Gastrocnemius medialis (tissue), 4 donors: ENCODE measurements at places on chromosomes 2 and 18. TPM values are rescaled to one million over a fixed set of nuclear protein-coding genes. Genes with fewer than 3 reads are reported as not detected.

DNA sequence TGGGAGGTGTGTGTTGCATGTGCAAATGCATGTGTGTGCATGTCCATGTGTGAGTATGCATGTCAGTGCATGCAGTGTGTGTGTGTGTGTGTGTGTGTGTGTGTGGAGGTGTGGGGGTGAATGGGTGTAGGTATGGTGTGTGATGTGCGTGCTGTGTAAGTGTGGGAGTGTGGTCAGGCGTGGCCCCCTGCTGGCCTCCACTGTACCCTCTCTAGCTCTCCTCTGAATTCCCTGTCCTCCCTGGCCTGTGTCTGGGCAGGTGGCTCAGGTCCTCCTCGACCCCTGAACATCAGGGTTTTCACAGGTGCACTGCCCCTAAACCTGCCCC is 230.2 kb downstream of the CELF4 start:
- DNase-seq, result no peak

- no peak for DNase-seq
Observed at GRCh38 chr2:88499204-88499603, 46.7 kb upstream of the FOXI3 start.

Gene TSPYL6
- not detected for total RNA-seq

DNA sequence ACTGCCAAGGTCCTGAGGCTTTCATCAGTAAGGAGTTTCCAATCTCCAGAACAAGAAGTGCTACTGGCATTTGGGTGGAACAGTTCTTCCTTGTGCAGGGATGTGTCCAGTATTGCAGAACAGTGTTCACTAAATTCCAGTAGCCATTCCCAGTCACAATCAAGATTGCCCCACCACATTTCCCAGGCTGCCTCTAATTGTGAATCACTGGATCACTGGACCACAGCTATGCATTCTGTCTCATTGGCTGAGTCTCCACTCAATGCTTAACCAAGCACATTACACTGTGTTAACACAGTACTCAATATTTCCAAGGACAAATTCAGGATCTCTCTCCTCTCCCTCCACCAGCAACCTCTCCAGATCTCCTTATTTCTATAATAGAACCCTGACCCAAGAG is 160.2 kb upstream of the CCDC150 start:
- DNase-seq, result no peak

GRCh38 chr2:112046231-112046630 is 8.8 kb upstream of the TMEM87B start:
- no peak for DNase-seq

Gene HOXD13
- total RNA-seq, result not detected

DNA sequence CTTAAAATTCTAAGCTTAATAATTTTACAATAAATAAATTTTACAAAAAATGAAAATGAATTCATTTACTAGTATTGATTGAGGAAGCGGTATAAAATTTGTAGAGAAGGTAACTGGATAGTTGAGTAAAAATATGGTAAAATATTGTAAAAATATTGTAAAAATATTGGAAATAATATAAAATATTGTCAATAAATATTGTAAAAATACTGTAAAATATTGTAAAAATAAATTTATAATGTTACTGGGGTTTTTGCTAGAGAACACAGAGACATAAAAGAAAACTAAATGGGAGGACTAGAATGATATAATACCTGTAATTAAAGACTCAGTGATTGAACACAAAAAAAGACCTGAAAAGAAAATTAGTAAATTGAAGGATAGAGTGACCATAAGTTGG is 546.3 kb upstream of the NETO1 start:
- DNase-seq, result no peak

- DNase-seq, result no peak
Observed at GRCh38 chr2:96091141-96091710, 25.1 kb downstream of the ADRA2B start.

Gene GAL3ST2
- 1.6 TPM for total RNA-seq

GRCh38 chr2:146124741-146125140 is 1604.8 kb upstream of the ZEB2 start:
- DNase-seq, result no peak

Gene SOWAHC
- total RNA-seq, result 0.92 TPM

DNA sequence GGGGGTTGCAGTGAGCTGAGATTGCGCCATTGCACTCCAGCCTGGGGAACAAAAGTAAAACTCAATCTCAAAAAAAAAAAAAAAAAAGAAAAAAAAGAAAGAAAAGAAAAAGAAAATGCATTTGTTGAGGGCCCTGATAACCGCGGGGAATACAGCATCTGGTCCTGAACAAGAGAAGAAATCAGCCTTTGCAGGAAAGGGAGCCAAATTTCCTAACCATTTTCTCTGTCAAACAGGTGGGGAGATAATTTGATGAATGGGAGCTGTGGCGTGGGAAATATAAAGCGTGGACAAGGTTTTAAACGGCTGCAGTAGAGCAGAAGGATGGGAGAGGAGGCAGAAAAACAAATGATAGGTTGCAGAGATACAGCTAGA is 864 bp downstream of the E2F6 start:
- no peak for DNase-seq

DNA sequence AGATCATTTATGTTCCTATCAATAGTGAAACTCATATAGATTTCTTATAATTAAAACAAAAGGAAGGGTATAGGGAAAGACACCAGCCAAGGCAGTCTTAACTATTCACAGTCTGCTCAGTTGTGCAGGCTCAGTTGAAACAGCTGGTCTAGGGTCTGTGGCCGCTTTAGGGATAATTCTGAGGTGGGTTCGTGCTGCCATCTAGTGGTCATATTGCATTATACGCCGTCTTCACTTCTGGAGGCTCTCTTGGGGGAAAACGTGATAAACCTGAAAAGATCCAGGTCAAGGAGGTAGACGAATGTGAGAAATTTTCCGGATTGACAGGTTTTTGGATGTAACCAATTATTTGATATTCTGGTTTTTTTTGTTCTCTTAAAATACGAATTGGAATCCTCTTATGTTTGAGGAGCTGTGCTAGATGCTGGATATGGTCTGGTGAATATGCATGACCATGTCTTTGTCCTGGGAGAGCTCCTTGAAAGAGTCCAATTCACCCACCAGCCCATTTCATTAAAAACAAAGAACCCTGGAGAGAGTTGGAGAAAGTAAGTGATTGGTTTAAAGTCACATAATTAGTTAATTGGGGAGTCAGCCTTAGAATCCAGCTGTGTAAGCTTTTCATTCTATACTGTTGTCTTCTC is 492.4 kb downstream of the PLCL1 start:
- peak; percentile 15 for DNase-seq

GRCh38 chr2:185979546-185980071 is 241.0 kb downstream of the FSIP2 start:
- no peak for DNase-seq

GRCh38 chr2:71833855-71834560 is 313.7 kb downstream of the CYP26B1 start:
- DNase-seq, result peak; percentile 75

Gene SH3RF3
- 2.8 TPM for total RNA-seq

Gene SLC9A4
- total RNA-seq, result not detected

- no peak for DNase-seq
Observed at GRCh38 chr18:47113796-47114540, 36.3 kb downstream of the HDHD2 start.

- no peak for DNase-seq
Observed at GRCh38 chr18:70469916-70470315, 181.1 kb downstream of the SOCS6 start.

DNA sequence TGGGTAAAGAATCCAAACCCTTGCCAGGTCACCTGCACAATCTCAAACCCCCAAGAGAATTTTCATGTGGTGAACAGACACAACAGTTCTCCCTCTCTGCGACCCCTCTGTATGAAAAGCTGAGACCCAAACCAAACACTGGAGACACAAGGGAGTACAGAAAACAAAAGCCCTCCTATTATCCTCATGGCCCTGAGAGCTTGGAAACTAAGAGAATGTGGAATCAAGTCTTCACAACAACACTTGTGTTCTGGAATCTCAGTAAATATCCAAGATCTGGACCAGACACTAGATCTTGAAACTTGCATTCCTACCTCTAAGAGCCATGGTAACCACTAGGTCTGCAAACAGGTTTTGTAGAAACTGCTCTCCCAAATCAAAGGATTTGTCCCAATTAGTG is 50.1 kb upstream of the CCDC150 start:
- no peak for DNase-seq

DNA sequence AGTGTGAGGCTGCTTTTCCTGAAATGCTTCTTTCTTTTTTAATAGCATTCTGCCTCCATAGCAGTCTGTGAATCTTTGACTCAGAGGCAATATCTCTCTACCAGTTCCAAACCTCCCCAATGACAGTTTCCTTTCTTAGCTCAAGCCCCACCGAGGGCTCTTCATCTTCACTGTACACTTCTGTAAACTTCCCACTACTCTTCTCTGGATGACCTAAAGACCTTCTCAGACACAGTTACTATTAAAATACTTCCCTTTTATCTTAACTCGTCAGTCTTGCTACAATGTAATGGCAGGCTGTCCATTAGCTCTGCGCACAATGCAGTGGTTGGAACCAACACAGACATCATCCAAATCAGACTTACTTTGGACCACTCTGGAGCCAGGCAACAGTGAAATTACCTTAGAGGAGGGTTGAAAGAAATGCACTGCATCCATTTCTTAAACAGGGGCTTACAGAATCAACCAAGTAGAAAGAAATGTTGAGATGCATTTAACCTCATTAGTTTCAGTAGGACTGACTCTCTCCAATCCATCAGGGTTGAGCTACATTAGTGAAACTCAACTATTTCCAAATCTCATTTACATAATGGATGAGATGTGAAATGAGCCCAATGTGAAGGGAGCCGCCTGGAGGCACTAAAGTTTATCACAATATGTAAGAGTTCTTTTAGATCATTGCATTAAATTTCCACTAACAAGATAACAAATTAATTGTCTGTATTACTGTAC is 343.8 kb downstream of the SETBP1 start:
- no peak for DNase-seq

Gene IL36A
- not detected for total RNA-seq

GRCh38 chr2:109046925-109047508 is 58.0 kb upstream of the EDAR start:
- DNase-seq, result no peak

DNA sequence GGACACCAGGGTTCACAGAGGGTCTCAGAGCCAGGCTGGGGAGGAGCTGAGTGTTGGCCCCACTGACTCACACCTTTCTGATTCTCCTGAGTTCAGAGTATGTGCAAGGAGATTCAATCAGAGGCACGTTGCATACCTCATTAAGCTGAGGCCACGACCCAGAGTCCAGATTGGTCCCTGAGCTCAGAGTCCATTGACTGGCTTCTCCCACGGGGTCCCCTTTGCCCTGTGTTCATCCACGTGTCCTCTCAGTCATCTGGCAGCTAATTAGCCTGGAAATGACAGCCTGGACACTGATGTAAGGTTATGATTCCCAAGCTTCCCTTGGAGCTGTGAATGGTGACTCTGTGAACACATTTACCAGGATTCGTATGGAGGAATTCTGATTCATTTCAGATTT is 267.2 kb downstream of the SH3BP4 start:
- no peak for DNase-seq

GRCh38 chr18:4453874-4454536 is 1.1 kb downstream of the DLGAP1 start:
- no peak for DNase-seq

DNA sequence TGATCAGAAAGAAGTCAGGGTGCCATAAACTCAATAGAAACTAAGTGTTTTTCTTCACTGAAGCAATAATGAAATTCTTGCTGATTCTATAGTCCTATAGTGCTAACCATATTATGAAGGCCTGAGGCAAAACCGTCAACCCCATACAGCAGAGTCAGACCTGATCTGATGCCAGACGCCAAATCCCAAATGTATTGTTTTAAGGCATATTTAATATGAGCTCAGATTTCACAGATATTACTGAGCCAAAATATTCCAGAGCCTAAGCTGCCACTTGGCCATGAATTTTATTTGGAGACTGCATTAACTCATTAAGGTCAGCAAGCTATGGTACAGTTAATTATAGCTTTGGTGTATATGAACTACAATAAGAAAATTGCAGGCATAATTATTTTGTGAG is 53.4 kb downstream of the SCN1A start:
- no peak for DNase-seq

Gene CNDP1
- not detected for total RNA-seq

GRCh38 chr2:241555711-241556110 is 2.8 kb upstream of the BOK start:
- DNase-seq, result no peak
